ENCODE measurements at places on chromosomes 6 and 20.

DNA sequence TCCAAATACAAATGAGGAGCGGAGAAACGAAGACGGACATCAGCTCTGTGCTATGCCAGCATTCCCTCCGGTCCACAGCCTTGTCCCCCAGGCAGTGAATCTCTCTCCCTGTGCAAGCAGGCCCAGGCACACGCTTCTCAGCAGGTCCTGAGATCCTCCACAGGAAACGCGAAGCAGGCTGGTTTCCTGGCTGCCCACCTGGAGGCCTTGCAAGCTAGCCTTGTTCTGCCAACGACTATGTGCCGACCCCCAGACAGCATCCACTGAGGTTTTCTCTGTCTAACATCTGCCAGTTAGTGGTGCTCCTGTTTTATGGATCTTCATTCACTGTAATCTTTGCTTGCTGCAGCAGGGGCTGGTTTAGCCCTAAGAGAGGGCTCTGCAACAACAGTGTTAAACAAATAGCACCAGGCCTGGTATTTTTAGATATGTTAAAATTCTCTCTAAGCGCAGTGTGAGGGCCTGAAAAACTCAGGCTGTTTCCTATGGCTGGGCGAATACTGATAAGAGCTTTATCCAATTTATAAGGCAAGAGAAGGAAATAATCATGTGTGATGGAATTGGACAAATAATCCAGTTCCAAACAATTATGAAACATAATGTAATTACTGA lies 386.0 kb upstream of the ARID1B start:
- DNase-seq: no peak

DNA sequence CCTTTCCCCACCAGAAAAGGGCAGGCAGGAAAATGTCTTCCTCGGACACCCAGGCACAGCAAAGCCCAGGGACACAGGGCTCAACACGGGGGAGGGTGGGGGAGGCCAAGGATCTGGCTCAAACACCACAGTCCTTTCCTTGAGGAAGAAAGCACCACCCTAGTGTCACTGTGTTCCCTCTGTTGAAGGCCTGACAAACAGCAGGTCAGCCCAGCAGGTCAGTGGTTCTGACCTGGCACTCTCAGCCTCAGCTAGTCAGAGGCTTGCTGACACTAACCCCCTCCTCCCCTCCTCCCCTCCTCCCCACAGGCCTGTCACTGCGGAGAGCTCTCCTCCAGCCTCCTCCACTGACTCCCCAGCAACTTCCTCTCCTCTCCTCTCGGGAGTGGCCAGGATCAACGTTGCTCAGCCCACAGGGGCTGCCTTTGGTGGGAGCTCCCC lies 239.6 kb downstream of the LRFN2 start:
- DNase-seq: no peak

DNA sequence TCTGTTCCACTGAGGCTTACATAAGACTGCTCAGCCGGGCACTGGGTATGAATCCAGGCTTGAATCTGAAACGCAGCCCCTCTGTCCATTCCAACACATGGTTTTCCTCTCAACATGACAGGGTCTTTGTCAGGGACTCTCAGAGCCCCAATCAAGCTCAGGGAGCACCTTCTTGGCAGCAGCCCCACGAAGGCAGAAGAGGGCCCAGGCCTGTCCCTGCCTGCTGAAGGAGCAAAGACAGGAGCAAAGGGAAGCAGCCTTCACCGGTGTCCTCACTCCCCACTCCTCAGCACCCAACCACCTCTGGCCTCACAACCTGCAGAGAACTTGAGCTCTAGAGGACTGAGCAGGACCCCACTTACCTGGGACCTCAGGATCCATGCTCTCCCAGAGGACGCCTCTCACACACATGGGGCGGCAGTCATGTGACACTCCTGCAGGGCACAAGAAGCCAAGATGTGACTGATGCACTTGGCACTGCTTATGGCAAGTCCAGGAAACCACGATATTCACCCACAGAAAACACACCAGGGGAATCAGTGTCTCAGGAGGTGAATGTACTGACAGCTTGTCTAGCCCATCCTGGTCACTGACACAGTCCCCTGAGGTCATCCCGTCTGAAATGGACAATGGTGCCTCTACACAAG lies 4.3 kb downstream of the SNHG17 start:
- DNase-seq: no peak

GRCh38 chr6:116101790-116102189 lies 1.1 kb downstream of the NT5DC1 start:
- DNase-seq: no peak

- DNase-seq: no peak
Observed at GRCh38 chr6:151213352-151213751, 26.4 kb upstream of the AKAP12 start.

GRCh38 chr6:21246075-21246474 lies 347.5 kb upstream of the SOX4 start:
- DNase-seq: no peak

- DNase-seq: no peak
Observed at GRCh38 chr20:8067082-8067481, 47.5 kb upstream of the TMX4 start.

DNA sequence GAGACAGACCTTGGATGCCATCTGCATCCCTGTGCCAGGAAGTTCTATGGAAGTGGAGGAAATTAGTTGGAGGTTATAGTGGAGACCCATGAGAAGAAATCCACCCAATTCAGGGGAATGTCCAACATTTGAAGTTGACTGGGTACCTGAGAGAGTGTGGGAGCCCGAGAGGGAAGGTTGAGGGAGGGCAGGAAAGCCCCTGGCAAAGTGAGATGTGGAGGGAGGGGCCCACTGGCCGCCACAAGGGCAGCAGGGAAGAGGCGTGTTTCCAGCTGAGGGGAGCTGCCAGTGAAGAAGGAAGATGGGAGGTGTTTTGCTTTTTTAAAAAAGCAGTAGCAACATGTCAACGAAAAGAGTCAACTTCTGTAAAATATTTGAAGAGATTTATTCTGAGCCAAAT lies 16.3 kb upstream of the SERPINB9 start:
- no peak for DNase-seq

- DNase-seq: no peak
Observed at GRCh38 chr6:160036331-160036695, 67.4 kb downstream of the IGF2R start.

- no peak for DNase-seq
Observed at GRCh38 chr20:23024701-23025100, 10.4 kb upstream of the SSTR4 start.

- DNase-seq: no peak
Observed at GRCh38 chr6:74979065-74979766, 226.6 kb downstream of the COL12A1 start.

- DNase-seq: no peak
Observed at GRCh38 chr6:73969971-73970970, 274.3 kb downstream of the CD109 start.

- peak; percentile 64 for DNase-seq
Observed at GRCh38 chr6:138588805-138589434, 89.6 kb upstream of the NHSL1 start.

GRCh38 chr6:19452495-19452894 lies 384.7 kb upstream of the ID4 start:
- DNase-seq: no peak

DNA sequence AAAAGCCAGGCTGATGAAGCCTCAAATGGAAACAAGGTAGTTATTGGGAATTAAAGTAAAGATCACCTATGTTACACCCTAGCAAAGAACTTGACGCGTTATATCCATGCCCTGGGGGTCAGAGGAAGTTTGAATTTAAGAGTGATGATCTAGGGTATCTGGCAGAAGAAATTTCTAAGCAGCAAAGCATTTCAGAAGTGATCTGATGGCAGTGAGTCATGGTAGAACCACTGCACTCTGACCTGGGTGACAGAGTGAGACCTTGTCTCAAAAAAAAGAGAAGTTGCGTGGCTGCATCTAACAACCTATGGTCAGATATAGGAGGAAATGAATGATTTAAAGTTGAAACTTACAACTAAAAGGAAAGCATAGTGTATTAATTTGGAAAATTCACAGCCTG lies 45.2 kb downstream of the SCP2D1 start:
- no peak for DNase-seq

- DNase-seq: no peak
Observed at GRCh38 chr6:1838604-1839213, 229.0 kb downstream of the FOXC1 start.

DNA sequence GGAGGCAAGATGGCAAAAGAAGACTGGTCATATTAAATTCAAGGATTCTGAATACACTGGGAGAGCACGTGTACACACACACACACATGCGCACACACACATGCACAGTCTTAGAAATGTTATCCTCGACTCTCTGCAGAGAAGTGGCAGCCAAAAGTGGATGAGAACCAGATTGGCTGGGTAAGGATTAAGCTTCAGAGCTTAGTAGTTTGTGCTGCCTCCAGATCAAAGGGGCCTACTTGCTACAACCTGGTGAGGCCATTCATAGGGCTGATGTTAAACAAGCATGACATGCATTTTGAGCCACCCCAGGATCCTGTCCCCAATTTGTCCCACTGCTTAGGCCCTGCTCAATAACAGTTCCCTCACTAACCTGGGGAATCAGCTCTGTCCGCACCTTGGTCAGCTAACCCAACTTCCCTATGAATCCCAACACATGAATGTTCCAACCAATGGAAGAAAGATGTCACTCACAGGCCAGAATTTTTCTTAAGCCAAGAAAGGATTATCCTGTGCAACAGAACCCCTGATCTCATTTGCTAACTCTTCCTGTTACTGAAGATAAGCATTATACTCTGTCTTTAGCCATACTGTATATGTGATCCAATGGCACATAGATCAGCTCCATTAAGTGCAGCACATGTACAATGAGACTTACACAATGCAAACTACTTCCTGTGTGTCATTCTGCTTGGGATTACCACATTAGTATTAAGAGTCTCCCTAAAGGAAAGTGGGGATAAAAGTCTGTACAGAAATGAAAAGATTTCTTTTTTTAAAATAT lies 31.0 kb downstream of the TOMM6 start:
- DNase-seq: no peak

GRCh38 chr6:13101985-13102384 lies 226.4 kb downstream of the TBC1D7 start:
- no peak for DNase-seq

GRCh38 chr6:142193621-142194020 lies 46.6 kb downstream of the VTA1 start:
- DNase-seq: no peak

GRCh38 chr6:119333063-119333609 lies 16.4 kb downstream of the MAN1A1 start:
- no peak for DNase-seq

- DNase-seq: no peak
Observed at GRCh38 chr6:163630572-163630971, 216.1 kb downstream of the QKI start.

DNA sequence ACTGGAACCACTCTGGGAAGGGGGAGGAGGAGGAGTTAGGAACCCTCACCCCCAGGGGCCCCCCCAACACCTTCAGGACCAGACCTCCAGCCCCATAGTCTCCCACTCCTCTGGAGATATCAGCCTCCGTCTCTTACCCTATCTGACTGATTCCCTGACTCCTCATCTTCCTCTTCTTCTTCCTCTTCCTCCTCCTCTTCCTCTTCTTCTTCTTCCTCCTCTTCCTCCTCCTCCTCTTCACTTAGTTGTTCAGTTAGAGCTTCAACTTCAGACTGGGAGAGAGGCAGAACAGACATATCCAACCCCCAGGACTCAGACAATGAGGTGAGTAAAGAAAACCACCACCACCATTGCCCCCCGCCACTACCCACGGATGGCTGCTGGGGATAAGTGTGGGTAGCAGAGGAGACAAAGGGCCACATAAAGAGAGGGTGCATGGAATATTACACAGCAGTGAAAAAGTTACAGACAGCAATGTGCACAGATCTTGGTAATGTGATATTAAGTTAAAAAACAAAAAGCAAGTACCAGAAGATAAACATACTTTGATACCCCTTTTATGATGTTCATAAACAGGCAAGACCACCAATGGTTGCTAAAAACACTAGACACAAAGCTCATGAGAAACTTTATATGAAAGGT lies 8.0 kb downstream of the EHMT2 start:
- no peak for DNase-seq

DNA sequence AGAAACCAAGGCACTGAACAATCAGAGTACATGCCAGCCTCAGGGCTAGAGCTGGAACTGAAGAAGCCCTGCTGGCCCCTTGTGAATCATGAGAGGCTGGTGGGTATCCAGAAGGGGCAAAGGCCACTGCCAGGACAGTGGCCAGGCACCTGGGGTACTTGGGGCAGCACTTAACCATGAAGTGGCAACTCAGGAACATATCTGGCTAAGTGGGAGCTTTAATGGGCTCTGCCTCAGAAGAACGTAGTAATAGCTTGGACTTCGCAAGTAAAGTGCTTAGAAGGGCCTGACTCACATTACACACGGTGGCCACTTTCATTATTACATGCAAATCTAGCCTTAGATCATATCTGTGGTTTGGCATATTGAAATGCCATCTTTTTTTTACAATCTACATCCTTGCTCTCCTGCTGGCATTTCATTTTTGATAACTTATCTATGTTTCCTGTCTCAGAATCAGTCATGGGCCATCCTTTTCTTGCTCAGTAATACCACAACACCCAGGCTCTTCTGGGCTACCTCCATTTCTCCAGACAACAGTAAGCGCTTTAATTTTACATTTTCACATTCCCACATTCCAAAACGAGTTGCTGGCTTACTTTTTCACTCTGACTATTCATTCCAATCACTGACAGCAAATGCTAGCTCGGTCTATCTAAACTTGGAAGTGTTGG lies 21.6 kb downstream of the NAPB start:
- peak; percentile 16 for DNase-seq

DNA sequence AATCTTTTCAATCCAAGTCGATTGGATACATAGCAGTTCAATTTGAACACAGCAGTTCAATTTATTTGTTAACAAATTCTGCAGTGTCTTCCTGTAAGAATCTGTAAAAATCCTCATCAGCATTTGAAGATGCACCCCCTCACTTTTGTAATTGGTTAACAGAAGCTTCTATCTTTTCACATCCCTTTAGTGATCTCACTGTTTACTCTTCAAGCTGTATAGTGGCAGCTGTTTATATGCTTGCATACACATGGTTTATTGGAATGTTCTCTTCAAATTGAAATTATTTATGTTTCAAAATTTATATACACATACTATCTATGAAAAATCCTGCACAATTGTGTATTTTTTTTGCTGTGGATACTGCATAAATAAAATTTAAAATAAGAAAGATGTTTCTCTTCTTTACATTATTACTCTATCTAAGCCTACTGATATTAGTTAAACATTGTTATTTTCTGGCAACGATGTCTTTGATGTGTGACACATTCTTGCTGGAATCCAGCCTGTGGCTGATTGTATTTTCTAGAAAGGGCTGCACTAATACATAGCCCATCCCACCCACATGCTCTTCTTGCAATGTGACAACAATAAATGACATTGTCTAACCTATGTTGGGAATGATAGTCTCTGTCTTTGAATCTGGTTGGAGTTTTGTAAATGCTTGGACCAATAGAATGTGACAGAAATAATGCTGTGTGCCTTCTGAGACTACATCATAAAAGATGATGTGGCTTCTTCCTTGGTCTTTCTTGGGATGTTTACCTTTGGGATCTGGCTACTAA lies 573.0 kb downstream of the CD109 start:
- DNase-seq: no peak
